ENCODE measurements at places on chromosomes 4 and X.

- no peak for DNase-seq
Measured at GRCh38 chr4:124275-125081, at the start of gene ZNF718. TSS of gene ZNF718 (plus strand) at chr4:124501. CDS start at chr4:124671, 170 bp downstream.

DNA sequence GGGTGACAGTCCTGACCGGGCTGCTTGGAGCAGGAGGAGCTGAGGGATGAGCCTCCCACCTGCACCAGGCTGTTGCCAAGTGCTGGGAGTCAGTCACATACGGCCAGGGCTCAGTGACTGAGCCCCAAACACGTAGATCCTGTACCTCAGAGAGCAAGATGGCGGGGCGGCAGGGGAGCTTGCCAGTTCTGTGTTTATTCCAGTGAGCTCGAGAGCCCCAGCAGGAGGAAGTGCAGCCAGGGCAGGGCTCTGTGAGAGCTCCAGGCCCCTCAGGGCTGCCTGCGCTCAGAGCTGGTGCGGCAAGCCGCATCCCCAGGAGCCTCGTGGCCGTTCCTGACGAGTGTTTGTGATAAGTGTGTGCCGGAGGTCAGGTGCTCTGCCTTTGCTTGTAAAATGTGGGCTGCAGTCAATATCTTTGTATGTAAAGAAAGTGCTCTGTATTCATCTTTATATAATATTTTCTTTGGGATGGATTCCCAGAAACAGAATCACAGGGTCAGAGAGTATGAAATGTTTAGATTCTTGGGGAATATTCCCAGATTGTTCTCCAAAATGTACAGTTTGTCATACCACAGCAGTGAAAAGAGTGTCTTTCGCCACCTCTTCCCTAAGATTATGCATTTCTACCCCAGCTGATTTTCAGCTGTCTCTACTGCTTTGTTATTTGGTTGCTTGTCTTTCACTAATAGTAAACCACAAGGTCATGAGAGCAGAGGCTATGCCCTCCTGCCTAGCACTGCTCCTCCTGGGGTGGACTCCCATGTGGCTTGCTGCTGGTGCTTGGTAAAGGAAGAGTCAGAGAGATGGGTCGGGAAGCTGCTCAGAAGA is 50.3 kb downstream of the NELFA start:
- no peak for DNase-seq

DNA sequence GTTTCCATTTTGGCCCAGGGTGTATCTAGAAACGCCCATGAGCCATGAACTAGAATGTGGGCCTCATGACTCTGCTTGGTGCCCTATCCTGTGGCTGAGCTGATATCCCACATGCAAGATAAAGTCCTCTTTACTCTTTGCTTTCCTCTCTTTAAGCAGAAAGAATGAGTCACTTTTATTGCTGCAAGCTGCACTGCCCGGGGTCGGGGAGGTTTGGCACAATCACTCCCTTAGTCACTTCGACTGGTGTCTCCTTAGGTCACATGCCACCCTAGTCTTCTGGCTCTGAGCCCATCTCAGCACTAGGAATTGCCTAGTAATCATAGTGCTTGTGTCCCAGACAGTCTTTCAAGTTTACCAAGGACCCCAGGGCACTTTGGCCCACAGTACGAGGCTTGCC is 75.1 kb upstream of the CXorf66 start:
- DNase-seq, result no peak

DNA sequence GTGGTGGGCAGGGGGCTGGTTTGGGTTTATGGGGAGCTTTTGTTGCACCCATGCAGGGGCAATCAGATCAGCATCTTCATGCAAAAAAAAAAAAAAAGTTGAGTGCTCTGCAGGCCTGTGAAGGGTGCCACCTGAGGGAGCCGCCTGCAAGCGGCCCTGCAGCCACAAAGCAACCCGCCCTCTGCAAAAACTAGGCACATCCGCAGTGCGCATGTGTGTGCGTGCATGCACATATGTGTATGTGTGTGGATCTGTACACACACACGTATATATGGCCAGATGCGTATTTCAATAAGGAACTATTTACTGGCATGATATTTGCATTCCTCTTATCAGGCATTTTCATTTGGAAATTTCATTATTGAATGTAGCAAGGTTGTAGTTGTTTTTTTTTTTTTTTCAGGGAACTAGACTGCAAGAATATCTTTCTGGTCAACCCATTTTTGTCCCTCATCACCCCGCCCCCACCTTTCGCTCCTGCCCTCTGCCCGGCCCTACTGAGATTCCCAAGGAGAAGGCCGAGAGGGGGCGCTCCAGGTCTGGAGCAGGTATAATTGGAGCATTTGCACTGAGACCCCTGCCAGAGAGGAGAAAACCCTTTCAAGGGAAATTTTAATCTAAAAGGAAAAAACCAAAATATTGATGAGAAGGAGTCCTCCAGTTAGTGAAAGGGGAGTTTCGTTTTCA is 18.1 kb downstream of the CCNQ start:
- DNase-seq, result no peak

GRCh38 chrX:10794203-10794630 is 173.8 kb upstream of the MID1 start:
- DNase-seq, result no peak

GRCh38 chr4:42600578-42600977 is 56.3 kb downstream of the ATP8A1 start:
- DNase-seq, result no peak

GRCh38 chrX:38999967-39000745 is 198.9 kb downstream of the MID1IP1 start:
- DNase-seq, result no peak

DNA sequence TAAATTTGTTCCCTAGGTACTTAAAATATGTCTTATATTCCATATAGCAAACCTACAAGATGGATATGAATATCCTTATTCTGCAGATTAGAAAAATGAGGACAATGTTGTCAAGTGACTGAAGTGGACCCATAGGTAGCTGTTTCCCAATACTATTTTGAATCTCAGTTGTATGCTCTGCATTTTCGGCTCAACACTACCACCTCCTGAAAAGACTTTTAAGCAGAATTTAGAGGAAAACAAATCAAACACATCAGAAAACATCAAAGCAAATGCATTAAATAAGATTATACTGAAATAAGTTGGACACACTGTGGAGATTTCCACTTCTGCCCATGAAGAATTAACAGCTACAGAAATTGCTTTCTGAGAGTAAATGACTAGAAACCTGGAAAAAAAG is 488.7 kb downstream of the TRIML1 start:
- DNase-seq, result no peak

DNA sequence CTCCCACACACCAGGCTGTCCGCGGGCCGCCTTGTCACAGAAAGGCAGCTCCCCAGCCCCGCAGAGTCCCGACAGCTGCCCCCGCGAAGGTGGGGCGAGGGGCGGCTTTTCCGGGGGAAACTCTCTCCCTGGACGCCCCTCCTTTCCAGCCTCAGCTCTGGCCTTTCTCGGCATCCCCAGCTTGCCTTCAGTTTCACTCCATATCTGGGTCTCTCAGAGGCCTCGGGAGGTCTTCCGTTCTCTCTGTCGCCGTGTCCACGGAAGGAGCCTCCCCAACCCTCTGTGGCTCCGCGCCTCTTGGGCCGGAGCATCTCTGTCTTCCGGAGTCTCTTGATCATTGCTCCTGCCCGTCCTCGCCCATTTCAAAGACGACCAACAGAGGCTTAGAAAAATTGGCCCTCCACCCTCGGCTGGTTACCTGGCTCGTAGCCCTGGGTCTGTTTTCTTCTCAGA is 6.1 kb upstream of the MSX1 start:
- no peak for DNase-seq

- no peak for DNase-seq
Measured at GRCh38 chrX:72053508-72053907, 78.2 kb downstream of the RTL5 start.

DNA sequence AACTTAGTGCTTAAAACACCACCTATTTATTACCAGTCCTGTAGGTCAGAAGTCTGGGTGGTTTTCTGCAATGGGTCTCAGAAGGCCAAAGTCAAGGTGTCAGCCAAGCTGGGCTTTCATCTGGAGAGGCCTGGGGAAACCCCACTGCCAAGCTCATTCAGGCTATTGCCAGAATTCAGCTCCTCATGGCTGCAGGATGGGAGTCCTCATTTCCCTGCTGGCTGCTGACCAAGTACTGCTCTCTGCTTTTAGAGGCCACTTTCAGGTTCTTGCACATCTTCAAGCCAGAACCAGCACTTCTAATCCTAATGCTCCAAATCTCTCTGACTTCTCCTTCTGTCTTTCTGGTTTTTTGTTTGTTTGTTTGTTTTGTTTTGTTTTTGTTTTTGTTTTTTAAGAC is 109.3 kb downstream of the BCOR start:
- no peak for DNase-seq

DNA sequence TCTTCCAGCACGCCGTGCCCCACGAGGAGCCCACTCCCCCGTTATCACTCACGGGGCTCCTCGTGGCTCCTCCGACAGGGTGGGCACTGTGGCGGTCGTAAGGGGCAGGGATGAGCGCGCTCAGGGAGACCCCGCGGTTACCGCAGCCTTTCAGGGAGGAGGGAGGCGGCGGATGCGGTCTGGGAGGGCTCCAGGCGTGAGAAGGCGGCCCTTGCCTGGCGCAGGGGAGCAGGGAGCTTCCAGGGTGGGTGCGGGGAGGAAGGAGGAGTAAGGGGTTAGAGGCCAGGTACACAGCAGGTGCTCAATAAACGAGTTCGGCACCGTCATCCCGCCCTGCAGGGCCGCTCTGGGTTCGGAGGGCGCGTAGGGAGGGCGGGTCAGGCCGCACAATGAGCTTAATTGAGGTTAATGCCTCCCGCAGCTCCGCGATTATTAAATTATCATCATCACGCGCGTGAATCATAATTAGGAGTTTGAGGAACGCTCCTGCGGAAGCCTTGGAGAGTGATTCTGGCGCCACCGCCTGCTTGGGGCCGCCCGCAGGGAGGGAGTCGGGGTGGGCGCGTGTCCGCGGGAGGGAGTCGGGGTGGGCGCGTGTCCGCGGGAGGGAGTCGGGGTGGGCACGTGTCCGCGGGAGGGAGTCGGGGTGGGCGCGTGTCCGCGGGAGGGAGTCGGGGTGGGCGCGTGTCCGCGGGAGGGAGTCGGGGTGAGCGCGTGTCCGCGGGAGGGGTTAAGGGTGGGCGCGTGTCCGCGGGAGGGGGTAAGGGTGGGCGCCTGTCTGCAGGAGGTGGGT is 7.6 kb upstream of the NKX1-1 start:
- DNase-seq, result no peak

- no peak for DNase-seq
Measured at GRCh38 chr4:7897811-7898210, 41.9 kb downstream of the AFAP1 start.

DNA sequence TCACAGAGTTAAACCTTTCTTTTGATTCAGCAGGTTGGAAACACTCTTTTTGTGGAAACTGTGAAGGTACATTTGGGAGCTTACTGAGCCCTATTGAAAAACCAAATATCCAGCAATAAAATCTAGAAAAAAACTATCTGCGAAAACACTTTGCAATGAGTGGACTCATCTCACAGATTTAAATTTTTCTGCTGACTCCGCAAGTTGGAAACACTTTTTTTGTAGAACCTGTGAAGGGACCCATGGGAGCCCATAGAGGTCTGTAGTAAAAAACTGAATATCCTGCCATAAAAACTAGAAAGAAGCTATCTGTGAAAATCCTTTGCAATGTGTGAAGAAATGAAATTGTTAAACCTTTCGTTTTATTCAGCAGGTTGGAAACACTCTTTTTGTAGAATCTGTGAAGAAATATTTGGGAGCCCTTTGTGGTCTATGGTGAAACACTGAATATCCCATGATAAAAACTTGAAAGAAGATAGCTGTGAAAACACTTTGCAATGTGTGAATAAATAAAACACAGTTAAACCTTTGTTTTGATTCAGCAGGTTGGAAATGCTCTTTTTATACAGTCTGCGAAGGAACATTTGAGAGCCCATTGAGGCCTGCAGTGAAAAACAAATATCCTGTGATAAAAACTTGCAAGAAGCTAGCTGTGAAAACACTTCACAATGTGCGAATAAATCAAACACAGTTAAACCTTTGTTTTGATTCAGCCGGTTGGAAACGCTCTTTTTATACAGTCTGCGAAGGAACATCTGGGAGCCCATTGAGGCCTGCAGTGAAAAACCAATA is 22.3 kb upstream of the DCUN1D4 start:
- no peak for DNase-seq

GRCh38 chrX:51144828-51145442 is 187.7 kb upstream of the NUDT10 start:
- DNase-seq, result peak; percentile 21

GRCh38 chrX:103774070-103774642 is 2.5 kb upstream of the PLP1 start:
- DNase-seq, result peak; percentile 7

DNA sequence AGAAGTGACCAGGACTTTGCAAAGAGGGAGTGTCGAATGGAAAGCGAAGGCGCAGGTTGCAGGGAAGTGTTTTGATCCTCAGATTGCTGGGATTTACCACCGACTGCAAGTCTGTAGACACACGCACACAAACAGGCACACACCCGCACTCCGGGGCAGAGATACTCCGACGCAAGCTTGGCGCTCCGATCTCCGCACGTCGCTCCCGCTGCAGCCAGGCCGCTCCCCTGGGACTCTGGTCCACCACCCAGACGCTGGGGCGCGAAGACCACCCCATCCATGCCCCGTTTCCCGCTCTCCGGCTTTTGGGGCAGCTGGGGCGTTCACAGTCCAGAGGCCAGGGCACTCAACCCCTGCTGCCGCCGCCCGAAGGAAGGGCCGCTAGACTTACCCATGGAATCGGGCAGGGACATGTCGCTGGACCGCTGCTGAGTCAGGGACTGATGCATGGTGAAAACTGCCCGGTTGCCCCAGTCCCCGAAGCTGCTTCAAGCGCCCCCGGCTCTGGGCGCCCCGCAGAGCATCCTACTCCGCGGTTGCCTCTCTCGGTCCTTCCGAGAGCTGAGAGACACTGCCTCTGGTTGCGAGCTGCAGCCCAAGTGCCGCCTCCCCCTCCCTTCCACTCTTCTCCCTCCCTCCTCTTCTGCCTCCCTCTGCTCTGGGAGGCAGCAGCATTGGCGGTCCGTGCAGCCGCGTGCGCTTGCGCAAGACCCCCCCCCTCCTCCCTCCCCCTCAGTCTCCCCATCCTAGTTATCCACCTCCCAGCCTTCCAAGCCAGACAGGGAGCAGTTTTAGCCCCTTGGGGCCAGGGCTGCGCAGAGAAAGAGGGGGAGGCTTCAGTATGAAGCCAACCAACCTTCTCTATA is at the start of gene TMEM255A:
TSS of gene TMEM255A (minus strand) at position 601 of the 866 bp plus-strand sequence. CDS start at position 449, 152 bp downstream.
- DNase-seq, result peak; percentile 54

DNA sequence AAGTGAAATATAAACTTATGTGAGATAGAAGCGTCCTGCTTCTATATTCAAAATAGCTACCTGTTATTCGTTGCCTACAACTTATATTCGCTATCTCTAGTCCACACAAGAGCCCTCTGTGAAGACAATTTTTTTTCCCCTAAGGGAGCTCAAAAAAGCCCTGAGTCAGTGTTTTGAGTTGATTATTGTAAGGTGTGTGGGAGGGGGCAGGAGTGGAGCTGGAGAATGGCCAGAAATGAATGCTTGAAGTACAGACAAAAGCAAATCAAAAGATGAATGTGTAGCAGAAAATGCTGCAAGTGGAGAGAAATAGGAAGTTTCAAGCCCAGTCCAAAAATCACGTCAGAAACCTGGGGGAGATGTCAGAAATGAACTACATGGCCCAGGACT is 655.0 kb upstream of the LCORL start:
- DNase-seq, result peak; percentile 6

DNA sequence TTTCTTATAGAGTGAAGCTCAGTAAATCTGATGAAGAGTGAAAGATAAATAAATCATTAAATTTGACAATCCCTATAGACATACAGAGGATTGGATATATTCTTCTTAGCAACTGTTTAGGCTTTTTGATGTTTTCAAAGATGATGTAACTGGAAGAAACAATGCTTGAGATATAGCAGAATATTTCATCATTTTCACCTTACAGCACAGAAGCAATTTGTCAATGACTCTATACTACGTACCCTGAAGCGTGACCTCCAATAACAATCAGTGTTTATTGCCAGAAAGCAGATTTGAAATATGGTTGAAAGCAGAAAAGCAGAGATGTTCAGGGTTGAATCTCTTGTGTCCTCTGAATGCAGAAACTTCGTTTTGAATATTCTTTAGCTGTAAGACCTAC is 228.4 kb downstream of the DTHD1 start:
- DNase-seq, result no peak
